ENCODE measurements at places on chromosomes 3 and 15.

GRCh38 chr3:184460276-184460675 is 80.4 kb downstream of the CHRD start:
- DNase-seq = no peak

DNA sequence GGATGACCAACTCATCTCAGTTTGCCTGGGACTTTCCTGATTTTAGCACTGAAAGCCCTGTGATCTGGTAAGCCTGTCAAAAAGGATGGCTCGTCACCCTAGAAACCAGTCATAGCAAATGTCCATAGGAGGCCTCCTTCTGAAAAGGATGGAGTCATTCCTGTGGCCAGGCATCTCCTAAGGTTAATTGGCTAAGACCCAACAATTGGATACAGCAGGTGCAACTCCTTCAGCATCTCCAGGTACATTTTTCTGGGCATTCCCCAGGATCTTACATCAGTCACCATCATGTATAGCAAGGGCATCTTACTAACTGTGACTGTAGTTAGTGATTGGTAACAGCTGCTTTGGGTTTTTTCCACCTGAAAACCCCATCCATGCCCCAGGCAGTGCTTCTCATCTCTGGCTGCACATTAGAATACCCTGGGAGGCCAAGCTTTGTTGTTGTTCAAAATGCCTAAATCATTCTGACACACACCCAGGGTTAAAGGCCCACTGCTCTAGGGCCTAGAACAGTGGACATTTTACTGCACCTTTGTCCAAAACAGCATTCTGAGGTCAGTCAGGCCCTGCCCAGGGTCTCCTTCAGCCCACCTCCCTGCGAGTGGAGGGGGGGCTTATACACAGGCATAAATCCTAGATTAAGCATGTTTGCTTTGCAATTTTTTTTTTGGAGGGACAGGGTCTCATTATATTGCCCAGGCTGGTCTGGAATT is 28.3 kb upstream of the GALNT15 start:
- no peak for DNase-seq

DNA sequence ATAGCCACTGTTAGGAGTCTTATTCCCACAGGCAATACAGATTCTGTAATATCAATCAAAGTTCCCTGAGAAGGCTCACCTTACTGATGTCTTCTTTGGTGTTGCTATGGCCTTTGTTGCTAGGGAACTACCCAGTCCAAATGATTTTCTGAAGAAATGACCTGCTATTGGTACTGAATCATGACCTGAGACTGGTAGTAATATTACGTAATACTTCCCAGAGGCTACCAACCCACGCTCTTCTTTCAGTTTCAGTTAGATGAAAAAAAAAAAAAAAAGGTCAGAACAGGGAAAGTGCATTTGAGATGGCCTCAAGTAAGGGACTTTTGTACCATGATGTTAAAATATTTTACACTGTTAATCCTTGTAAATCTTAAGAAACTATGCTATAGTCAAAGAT is 1092.5 kb upstream of the EPHA6 start:
- no peak for DNase-seq

- peak; percentile 70 for DNase-seq
Observed at GRCh38 chr3:141498598-141499223, 11.9 kb downstream of the RASA2 start.

DNA sequence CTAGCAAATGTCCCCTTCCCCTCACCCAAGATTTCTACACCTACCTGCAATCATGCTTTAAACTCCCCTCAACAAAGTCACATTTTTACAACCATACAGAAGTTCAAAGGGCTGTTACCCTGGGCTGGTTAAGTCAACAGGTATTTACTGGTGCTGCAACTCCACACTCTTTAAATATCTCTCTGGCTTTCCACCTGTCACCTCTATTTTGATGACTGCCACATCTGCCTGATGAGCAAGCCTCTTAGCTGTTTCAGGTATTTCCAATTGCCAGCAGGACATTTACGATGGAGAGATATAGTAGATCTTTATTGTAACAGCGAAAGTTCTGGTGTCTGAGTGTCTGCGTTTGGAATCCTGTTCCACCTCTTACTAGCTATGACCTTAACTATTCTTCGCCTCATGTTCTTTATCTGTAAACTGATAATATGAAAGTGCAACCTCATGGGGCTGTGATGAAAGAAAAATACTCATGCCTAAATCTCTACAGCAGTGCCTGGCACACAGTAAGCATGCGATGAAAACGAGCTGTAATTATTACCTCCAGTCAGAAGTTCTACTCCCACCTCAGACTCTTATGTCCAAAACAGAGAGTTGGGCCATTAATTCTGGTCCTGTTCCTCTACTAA is 44.2 kb upstream of the TPM1 start:
- DNase-seq = no peak

DNA sequence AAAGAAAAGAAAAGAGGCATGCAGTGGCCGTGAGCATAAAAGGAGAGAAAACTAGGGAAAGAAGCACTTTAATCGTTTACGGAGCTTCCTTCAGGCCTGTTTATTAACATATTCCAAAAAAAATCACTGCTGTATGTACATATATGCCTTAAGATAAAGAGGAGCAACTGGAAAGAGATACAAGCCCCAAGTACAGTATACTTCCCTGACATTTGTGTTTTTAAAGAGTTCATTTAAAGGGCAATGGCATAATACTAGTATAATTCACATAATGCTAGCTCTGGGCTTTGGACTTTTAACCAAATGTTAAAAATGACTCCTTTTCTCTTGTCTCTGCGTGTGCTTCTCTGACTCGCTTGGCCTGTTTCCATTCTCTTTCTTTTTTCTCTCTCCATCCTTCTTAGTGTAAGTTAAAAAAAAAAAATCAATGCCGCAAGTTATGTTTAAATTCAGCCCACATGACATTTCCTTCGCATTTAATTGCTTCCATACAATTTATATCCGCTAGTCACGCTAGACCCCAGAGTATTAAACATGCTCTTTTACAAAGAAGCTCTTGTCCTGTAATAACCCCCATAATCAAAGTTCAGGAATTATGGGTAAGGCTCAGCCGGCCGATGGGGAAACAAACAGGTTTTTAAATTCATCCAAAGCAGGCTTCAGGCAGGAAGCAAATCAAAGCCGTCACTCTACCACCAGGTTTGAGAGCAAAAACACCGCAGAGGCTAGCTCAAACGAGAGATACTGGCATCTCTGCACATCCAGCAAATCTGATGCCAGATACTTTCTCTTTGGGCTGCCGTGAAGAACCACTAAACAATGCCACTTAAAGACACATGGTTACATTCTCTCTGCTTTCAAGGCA is 19.4 kb downstream of the WWTR1 start:
- DNase-seq = no peak

DNA sequence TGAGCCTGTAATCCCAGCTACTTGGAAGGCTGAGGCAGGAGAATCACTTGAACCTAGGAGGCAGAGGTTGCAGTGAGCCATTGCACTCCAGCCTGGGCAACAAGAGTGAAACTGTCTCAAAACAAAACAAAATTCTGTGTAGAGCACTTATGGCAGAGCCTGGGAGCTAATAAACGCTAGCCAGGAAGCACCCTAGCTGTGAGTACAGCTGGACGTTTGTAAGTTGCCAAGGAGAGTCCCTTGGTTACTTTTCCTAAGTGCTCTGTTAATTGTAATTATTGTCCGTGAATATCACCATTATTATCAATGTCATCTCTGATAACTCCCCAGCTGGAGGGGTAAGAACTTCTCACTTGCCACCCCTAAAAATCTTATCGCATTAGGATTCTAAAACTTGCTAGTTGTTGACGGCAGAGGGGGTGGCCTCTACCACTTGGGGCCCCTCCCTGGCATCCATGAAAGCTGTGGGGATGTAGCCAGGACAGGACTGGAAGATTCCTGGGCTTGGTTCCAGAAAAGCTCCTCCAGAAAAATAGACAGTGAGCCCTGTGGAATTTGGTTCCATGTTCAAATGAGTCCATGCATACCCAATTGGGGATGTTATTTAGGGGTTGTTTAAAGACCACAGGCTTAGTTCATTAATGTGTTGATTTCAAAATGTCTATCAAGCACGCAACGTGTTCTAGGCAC is 9.9 kb upstream of the KLHL25 start:
- no peak for DNase-seq

DNA sequence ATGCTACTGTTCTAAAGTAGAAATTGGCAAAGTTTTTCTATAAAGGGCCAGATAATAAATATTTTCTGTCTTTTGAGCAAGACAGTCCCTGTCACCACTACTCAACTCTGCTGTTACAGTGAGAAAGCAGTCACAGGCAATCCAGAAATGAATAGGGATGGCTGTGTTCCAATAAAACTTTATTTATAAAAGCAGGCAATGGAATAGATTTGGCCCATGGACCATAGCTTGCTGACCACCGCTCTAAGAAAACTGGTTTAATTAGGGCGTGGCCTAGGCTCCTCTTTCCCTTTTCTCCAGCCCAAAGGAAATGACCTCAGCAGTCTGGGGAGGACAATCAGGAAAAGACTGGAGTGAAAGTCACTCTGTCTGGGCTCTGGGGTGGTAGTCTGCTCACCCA is 183.8 kb downstream of the MEGF11 start:
- no peak for DNase-seq

GRCh38 chr3:12590096-12590495 is 33.2 kb downstream of the MKRN2 start:
- no peak for DNase-seq

DNA sequence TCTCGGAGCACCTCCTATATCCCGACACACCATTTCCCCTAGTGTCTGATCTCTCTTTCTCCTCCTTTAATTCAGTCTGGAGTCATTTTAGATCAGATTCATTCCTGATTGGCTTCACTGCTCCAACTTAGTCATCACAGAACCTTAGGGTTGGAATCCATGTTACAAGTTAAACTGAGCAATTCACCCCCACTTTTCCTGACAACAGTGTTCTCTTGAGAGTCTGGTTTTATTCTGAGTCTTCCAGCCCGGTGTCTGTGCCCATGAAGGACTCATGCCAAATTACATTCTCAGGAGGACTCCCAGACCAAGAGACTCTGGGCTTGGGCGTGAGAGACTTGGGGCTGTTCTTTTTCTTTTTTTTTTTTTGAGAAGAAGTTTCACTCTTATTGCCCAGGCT is 57.5 kb downstream of the LPP start:
- no peak for DNase-seq

DNA sequence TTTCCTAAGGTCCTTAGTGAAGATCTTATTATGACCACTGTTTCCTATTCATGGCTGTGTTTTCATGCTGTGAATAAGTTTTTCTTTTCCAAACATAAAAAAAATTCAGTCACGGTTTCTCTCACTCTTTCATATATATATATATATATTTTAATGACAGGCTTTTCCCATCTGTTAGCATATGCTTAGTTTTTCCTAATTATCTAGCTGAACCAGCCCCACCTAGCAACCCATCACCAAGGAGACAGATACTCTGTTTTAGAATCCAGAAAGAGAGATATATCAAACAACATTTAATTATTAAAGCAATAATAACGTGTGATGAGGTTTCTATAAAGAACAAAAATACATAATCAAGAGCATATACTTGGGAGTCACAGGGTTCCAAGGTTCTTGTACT is 58.3 kb downstream of the TMCC1 start:
- no peak for DNase-seq

DNA sequence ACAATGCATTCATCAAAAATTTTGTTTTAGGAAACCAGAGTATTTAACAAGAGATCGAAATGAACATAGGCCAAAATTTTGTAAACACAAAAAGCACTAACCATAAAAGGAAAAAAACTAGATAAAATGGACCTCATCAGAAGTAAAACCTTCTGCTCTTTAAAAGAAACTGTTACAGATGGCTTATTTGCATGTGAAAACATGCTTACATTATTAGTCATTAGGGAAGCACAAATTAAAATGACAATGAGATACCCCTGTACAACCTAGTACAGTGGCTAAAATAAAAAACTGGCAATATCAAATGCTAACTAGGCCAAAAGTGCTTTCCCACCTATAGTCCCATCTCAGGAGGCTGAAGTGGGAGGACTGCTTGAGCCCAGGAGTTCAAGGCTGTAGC is 19.3 kb downstream of the UBR1 start:
- DNase-seq = no peak

DNA sequence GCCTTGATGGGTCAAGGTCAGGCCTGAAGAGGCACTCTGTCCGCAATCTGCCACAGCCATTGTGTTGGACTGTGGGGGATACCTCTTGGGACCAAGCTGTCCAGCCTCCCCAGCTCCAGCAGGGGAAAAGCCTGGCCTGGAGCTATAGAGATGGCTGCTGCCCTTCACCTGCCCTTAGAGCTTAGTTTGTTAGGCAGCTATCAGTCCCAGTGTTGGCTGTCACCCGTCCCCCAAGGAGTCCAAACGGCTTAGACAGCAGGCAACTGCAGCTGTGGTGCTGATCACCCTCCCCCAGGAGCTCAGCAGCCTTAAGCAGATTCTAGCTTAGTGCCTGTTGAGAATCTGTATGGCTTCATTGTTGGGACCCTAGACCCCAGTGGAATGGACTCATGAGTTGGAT is 180.3 kb downstream of the MYRIP start:
- no peak for DNase-seq

GRCh38 chr15:38074029-38074428 is 139.6 kb downstream of the TMCO5A start:
- DNase-seq = no peak

DNA sequence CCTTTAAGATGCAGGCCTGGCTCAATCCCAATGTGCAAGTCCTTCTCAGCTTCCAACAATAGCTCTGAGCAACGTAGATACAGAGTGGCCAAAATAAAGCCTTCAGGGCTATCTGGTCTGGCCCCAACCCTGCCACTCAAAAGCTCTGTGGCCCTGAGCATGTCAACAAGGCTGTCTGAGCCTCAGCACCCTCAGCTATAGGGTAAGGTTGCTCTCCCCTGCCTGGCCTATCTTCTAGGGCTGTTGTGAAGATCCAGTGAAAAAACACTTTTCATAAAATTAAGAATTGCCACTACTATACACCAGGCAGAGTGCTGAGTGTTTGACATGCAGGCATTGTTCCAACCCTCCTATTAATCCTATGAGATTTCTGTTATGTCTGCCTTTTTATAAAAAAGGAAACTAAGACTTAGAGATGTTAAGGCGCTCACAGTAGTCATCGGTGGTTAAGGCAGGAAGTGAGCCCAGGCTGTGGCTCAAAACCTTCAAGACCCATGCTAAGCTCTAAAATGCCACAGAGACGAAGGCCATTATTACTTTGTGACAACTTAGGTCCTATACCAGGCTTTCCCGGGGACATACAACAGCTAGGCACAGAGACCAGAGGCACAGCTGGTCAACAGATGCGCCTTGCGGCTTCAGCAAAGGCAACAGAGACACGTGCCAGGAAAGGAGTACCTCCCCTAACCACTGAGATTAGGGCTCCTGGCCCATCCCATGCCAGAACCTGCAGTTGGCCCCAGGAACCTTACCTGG is 5.1 kb downstream of the POLG start:
- no peak for DNase-seq

- DNase-seq = no peak
Observed at GRCh38 chr3:81033684-81034083, 727.8 kb downstream of the GBE1 start.

- no peak for DNase-seq
Observed at GRCh38 chr3:150605998-150606641, 3.0 kb downstream of the SELENOT start.
